NCI-H524 (cell line): ENCODE measurements at places on chromosomes 16 and 17.

- DNase-seq, result peak; percentile 47
Observed at GRCh38 chr17:16304830-16305229, 48.4 kb downstream of the CENPV start.

DNA sequence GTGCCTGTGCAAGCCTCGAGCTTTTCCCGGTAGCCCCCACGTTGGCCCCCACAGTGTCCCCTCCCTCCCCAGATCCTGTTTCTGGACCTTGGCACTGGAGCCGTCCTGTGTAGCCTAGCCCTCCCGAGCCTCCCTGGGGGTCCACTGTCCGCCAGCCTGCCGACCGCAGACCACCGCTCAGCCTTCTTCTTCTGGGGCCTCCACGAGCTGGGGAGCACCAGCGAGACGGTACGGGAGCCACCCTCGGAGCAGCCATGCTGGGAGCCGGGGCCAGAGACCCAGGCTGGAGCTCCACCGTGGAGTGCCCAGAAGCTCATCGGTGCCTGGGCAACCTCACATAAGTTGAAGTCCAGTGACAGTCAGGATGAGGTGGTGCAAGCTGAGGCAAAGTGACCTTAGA, 11.8 kb downstream of the RGS11 start:
- DNase-seq, result no peak

DNA sequence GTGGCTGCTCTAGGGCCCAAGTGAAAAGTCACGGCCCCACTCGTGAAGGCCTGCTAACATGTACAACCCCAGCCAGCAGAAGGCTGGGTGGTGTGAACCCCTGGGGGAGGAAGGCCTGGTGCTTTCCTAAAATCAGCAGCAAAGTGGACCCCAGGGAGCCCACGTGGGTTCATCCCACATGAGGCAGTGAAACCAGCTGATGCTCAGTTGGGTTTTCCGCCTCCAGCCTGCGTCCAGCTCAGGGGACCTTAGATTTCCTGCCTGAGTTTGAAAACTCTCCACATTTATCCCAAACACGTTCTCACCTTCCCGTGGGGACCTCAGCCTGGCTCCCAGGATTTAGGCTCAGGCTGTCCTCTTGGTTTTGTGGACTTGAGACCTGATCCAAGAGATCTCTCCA, 85.8 kb downstream of the SOCS1 start:
- no peak for DNase-seq

DNA sequence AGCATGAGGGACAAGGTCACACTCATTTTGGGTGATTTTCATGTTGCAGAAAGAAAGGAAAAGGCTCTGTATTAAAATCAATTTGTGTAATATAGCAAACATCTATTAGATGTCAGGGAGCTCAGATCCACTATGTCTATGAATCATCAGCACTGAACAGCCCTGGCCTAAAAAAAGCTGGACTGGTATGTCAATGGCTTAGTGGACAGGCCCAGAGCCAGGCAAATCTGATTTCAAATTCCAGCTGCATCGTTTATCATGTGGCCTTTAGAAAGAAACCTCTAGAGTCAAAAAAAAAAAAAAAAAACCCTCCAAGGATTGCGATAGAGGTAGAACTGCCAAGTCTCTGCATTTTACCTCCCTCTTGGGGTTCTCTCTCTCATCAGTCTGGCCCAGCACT, 5.4 kb downstream of the GAS7 start:
- DNase-seq, result no peak

DNA sequence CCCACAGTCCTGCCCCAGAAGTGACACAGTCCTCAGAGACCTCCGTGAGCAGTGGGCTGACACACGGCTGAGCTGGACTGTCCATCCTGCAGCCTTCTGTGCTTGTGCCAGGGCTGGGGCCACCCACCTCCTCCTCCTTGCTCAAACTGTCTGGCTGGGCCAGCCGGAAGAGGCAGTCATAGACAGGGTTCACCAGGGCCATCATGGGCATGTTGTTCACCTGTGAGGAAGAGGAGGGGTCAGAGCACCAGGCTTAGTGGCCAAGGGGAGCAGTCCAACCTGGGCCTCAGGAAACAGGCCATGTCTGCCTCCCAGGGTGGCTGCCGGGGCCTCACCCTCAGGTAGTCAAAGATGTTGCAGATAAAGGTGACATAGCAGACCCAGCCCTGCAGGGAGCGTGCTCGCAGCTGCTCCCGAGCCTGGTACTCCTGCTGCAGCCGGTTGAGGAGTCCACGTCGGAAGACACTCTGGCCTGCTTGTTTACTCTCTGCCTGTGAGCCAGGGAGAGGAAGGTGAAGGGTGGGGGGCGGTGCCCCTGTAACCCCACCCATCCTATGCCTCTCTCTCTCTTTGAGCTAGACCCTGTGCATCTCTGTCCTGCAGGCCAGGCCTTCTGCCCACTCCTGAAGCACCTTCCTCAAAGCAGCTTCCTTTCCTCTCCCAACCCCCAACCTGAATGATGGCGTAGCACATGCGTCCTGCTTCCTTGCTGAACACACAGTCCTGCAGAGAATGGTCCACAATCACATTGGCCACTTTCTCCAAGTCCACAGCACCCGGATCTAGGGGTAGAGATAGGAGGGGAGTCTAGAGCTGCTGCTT, 3.4 kb downstream of the MIF4GD start:
- peak; percentile 42 for DNase-seq

GRCh38 chr16:14011846-14012245, 59.3 kb upstream of the MRTFB start:
- no peak for DNase-seq

GRCh38 chr17:57752031-57752905, 7.2 kb upstream of the CCDC182 start:
- DNase-seq, result no peak

- no peak for DNase-seq
Observed at GRCh38 chr17:68346448-68346847, 55.2 kb downstream of the ARSG start.

DNA sequence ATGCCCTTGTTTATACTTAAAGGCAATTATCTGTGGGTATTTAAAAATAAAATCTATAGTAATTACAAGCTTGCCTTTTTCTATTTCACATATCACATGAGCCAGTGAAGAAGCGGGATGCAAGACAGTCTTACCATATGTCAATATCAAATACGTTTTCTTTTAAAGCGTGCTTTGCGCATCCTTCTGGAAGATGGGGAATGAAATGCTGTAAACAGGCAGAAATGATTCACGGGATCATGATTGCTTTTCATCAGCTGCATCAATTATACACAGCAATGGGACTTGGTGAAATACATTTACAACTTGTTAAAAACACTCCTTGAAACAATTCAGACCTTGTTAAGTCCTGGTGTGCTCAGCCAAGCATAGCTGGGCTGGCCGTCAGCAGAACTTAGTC, 72.5 kb downstream of the WSCD1 start:
- DNase-seq, result no peak

DNA sequence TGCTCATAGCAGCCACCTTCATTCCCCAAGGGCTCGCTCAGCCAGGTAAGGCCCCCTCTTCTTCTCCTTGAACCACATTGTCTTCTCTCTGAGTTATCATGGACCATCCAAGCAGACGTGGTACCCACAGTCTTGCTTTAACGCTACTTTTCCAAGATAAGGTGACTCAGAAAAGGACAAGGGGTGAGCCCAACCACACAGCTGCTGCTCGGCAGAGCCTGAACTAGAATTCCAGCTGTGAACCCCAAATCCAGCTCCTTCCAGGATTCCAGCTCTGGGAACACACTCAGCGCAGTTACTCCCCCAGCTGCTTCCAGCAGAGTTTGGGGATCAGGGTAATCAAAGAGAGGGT, 272 bp downstream of the CCL2 start:
- DNase-seq, result no peak

GRCh38 chr16:50763211-50763610, 21.3 kb downstream of the CYLD start:
- DNase-seq, result no peak
